ENCODE measurements at places on chromosomes 6 and 20. TPM values are rescaled to one million over a fixed set of nuclear protein-coding genes. Genes with fewer than 3 reads are reported as not detected.

- peak; percentile 75 for DNase-seq
Measured at GRCh38 chr6:134517145-134517658, 199.3 kb upstream of the SGK1 start.

DNA sequence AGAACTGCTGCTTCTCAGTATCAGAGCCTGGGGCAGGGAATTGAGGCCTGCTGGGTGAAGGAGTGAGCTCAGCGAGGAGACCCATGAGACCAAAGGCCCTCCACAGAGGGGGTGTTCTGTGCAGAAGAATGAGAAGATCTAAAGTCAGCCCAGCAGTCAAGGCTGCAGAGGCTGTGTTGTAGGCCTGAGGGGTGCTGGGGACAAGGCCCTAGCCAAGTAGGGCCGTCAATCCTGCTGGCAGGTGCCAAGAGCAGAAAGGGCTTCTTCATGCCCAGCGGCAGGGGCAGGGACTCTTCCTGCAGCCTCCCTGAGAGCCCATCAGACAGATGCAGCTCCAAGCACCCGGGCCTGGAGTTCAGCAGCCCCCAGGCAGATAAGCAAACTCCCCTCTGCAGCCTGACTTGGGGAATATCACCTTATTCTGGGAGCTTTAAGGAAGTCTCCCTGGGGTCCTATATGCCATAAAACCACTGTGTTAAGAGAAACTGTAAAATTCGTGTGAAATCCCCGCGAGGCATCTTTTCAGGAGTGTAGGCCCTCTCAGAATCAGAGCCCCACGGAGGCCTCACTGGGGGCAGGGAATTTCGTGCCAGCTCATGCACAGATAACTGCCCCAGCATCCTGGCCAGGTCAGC, 9.0 kb downstream of the CCDC167 start:
- no peak for DNase-seq

DNA sequence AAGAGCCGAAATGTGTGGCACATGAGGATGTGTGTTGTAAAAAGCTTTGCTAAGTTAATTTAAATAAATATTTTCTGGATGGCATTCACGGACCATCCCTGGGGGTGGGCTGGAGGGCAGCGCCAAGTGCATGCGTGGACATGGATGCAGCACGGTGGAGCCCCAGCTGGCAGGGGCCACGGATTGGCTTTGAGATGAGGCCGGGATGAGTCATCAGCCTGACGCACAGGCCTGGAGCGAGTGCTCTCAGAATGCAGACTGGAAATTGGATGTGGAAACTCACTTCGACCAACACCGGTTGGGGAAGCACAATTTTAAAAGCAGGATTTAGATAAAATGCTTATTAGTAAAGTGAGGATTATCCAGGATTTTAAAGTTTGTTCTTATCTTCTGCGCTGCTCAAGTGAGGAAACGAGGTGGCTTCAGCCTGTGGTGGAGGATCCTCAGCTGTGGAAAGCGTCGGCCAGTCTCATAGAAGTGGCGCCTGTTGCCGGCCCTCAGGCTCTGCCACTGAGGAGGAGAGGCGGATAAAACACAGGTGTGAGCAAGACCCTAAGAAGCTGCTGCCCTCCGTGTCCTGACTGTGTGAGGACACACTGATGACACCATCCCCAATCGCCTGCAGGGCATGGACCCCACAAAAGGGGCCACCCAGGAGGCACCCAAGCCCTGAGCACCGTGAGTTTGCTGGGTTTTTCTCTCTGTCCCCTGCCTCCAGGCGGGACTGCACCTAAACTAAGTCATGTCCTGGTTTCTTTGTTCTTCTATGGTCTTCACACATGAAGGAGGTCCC, 279.7 kb downstream of the CDH4 start:
- DNase-seq: no peak

DNA sequence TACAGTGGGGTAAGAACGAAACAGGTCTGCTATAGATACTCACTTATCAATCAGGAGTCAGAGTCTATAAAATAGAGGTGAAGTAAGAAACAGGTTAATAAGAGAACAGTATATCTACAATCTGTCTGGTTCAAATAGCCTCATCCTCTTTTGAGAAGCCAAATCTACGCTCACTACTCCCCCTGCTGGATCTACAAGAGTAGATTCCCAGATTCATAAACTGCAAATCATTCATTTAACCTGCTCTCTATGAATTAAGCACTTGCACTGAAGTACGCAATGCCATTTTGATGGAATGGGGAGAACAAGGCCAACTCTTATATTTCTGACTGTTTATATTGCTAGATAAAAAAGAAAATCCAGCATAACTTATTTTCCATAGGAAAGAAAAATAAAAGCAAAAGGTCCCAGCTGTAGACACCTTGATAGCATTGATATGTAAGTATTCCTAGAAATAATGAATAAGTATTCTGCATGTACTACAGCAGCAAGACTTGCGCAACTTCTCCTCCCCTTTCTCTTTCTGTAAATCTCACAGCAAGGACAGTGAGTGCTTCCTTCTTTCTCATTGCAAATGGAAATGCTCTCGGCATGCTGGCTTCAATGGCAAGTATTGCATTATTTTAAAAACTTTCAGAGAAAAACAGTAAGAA, 92.3 kb downstream of the RFX6 start:
- DNase-seq: peak; percentile 50

Gene BEND6
- total RNA-seq: 0.66 TPM

GRCh38 chr6:108850669-108851465, 2.6 kb downstream of the ARMC2 start:
- no peak for DNase-seq

DNA sequence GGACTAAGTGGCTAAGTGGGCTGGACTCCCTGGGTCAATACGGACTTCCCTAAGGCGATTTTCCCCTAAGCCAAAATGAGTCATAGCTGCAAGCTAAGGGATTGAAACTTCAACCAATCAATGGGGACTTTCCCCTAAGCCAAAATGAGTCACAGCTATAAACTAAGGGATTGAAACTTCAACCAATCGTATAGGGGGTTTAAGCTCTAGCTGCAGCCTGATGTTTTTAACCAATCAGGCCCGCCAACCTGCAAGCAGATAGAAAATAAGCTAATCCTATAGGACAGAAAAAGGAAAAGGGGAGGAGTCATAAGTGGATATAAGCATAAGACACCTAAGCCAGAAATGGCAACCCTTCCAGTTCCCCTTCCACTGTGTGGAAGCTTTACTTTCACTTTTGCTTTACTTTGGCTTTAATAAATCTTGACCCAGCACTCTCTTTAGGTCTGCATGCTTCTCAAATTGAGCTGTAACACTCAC, 655.0 kb upstream of the HS3ST5 start:
- DNase-seq: no peak

Gene FRK
- total RNA-seq: 0.05 TPM

- no peak for DNase-seq
Measured at GRCh38 chr6:326896-327537, 34.7 kb downstream of the DUSP22 start.

GRCh38 chr6:89597988-89598387, 40.6 kb downstream of the LYRM2 start:
- peak; percentile 11 for DNase-seq

- DNase-seq: no peak
Measured at GRCh38 chr20:4794846-4795245, 73.1 kb downstream of the PRND start.

Gene ELOVL2
- total RNA-seq: not detected

DNA sequence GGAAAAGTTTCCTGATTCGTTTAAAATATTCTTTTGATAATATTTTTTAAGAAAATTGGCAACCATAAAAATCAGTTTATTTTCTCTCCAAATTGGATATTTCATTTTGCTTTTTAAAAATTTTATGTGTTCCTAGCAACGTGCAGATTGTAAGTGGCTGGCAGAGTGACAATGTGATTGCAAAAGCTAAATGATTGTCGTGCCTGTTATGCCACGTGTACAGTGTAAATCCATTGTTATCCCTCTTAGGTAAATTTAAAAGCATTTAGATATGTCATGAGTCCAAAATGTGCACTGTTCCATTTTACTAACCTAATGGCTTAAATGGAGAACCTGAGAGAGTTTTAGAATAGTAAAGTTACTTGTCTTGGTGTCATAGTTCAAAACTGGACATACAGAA, 94.4 kb upstream of the ADGRF4 start:
- no peak for DNase-seq

GRCh38 chr20:5000263-5001173, 792 bp downstream of the SLC23A2 start:
- DNase-seq: no peak

Gene BPIFB4
- total RNA-seq: not detected

DNA sequence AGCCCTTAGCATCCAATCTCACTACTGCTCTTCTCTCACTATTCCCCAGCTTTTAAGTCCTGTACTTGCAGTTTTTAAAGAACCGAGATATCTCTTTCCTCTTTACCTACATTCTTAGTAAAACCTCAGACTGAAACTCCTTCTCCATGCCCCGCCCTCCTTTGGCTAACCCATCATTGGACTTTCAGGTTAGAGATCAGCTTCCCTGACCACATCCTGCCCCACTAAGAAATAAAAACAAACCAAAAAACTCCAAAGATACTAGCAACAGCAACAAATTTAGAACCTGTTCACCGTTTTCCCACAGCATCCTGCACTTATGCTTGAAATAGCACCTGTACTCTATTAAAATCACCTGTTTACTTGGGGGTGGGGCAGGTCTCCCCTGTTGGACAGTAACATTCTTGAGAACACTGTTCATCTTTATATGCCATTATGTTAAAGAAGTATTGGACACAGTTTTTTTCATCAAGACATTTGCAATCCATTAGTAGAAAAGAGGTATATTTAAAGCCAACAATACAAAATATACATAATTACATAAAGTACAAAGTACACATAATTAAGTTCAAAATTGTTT, 16.3 kb upstream of the SMAP1 start:
- DNase-seq: no peak

Gene FHL5
- total RNA-seq: not detected

GRCh38 chr6:144585217-144585814, 300.2 kb downstream of the UTRN start:
- peak; percentile 59 for DNase-seq
